ENCODE measurements at places on chromosomes 7 and 10.
A peak's percentile ranks its signal among the peaks of the same experiment; 100 is the strongest.

- DNase-seq: no peak
Observed at GRCh38 chr10:67476201-67476600, 219.8 kb downstream of the CTNNA3 start.

DNA sequence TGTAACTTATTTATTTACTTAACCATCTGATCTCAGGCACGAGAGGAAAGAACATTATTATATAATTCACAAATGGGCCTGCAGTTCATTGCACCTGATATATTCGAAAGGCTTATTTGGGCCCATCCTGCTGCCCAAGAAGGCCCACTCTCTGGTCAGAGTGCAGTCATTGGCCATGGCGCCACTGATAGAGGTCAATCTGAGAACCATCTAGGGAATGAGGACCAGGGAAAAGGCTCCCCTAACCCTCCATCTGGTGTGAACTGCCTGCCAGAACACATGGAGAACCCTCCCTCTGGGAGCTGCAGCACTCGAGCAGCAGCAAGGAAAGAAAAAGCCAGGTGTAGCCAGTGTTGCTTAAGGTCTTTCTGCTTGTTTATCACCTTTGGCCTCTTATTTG lies 136.6 kb downstream of the REEP3 start:
- no peak for DNase-seq

- DNase-seq: no peak
Observed at GRCh38 chr7:134757938-134758337, 21.5 kb upstream of the CALD1 start.

GRCh38 chr7:20474249-20474648 lies 141.2 kb upstream of the ABCB5 start:
- DNase-seq: no peak

GRCh38 chr10:58723186-58723585 lies 210.5 kb downstream of the BICC1 start:
- DNase-seq: no peak

DNA sequence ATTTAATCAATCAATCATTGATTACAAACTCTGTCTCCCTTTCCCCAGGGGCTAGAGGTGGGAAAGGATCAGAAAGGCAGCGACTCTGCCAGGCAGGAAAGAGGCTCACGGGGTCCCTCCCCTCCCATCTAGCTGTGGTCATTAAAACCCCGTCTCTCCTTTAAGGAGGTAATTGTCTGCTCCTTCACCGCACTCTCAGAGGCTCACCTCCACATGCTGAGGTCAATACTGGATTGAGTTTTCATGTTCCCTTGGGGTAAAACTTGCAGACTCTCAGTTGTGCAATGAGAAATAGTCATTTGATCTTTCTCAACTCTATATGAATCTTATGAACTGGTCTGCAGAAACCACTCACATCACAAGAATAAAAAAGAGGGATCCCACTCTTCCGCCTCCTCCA lies 368.8 kb downstream of the ADRA2A start:
- no peak for DNase-seq

- DNase-seq: no peak
Observed at GRCh38 chr7:30175180-30175579, 40.4 kb downstream of the MTURN start.

GRCh38 chr10:14712991-14713424 lies 61.7 kb downstream of the FAM107B start:
- no peak for DNase-seq

DNA sequence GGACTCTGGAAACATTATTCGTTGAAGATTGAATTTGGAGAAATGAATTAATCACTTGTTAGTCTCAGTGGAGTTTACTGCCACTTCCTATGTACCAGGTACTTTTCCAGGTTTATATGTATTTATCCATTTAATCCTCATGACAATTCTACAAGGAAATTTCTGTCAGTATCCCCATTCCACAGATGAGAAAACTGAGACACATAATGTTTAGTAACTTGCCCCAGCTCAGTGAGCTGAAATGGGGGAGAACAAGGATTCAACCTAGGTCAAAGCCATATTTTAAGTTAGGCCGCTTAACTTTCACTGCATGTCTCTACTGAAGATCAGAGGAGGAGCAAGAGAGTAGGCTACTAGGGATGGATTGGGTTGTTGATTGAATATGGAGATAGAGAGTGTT lies 4.6 kb upstream of the SCIN start:
- DNase-seq: no peak

DNA sequence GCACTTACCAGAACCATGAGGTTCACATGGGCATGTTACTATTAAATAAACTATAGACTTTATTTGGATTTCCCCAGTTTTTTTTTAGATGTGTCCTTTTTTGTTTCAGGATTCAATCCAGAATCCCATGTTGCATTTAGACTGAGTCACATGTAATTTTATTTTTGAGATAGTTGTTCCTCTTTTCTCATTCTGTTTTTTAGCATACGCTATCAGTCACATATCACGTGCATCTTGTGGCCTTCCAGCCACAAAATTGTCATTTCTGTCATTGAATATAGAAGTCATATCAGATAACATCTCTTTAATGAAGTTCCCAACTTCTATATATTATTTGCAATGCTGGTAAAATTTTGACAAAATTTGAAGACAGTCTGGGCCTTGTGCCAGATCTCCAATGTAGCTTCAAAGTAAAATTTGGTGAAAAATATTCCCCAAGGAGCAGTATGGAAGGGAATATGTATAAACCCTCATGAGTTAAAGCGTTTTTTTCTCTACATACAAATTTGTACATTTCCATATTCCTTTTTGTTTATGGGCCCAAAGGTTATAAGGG lies 132.3 kb upstream of the MKI67 start:
- no peak for DNase-seq

DNA sequence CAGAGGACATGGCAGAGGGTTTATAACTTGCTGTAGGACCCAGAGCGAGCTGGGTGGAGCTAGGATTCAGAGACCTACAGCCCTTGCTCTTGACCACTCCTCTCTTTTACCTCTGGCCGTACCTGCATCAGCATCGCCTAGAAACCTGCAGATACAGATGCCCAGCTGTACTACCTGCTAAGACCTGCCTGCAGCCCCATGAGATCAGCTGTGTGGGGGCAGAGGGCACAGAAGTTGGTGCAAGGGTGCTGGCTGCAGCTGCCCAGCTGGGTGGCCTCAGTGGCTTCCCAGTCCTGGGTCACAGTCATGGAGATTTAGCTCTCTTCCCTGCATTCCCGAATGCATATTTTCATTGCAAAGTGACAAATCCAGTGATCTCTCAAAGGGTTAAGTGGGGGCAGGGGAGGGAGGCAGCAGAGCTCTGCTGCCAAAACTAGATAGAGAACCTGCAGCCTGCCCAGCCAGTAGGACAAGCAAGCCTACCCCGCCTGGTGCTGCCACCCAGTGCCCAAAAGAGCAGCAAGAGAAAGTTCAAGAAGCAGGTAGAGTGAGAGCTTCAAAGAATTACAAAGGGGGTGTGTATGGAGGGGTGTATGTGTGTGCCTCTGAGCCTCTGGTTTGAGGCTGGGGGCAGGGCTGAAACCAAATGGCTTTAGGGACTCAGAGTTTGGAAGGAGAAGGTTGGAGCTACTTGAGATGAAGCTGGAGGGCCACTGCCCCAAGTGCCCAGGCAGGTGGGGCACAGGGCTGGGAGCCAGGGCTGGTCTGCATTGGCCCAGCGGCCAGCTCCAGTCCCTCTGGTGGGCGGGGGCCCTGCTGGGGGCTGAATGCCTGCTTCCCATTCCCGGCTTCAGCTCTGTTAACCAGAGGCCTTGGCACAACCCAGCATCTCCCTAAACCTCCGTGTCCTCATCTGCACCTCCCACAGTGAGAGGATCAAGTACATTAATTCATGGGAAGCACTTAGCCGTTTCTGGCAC lies 6.9 kb downstream of the FAM241B start:
- peak; percentile 26 for DNase-seq

DNA sequence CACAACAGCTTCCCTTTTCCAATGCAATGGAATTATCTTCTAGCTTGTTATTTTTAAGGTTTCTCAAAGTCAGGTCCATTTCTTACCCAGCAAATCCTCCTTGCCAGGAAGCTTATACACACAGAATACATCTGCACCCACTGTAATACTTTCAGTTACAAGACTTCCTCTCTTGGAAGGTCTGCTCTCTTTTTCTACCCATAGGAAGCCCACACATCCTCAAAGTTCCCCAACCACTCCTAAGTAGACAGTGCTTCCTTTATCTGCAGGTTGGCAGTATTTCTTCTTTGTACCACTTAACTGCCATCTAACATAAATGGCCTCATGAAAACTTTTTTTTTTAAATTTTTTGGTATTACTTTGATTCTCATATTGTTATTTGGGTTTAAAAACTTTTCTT lies 155.6 kb downstream of the TAX1BP1 start:
- DNase-seq: no peak

- no peak for DNase-seq
Observed at GRCh38 chr7:151623766-151624165, 104.1 kb upstream of the RHEB start.

- no peak for DNase-seq
Observed at GRCh38 chr7:82294382-82294784, 149.2 kb downstream of the CACNA2D1 start.

DNA sequence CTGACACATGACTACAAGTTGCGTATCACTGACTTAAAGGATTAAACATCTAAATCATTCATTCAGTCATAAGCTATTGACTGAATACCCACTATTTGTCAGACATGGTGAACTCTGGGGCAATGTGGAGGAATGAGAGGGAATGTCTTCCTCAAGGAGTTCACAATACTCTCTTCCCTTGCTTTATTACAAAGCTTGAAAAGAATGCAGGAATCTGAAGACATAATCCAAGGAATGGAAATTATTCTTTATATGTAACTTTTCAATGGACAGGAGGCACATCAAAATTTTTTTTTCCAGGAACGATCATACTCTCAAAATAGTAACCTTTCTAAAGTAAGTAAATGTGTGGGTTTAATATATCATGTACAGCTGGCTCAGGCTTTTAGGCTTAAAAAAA lies 111.9 kb downstream of the ATXN7L1 start:
- DNase-seq: no peak

DNA sequence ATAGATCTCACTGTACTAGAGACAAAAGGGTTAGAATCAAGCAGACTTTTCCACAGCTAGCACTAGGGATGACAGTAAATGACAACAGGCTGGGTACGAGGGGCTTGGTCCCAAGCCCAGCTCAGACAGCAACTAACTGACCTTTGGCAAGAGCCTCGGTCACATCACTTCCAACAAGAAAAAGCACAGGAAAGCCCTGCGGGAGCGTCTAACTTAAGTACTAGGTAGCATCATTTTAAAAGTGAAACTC lies 22.8 kb downstream of the CALML3 start:
- DNase-seq: no peak

DNA sequence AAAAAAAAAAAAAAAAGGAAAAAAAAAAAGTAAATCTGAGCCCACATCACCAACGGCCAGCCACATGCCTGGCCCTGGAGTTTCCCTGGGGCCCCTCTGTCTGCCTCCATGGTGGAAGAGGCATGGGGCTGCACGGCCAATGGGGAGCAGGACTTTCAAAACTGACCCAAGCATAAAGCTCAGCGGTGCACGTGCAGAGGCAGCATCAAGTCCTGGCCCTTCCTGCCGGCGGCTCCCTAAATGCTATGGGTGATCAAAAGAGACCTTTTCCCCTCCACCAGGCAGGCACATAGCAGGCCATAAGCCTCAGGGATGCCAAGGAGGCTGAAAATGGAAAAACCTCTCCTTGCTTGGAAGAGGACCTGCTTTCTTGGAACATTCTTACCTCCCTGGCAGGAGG lies 94.3 kb downstream of the OAT start:
- no peak for DNase-seq

GRCh38 chr10:67670401-67670800 lies 25.6 kb downstream of the CTNNA3 start:
- no peak for DNase-seq

- no peak for DNase-seq
Observed at GRCh38 chr10:119087271-119087882, 6.8 kb upstream of the EIF3A start.

DNA sequence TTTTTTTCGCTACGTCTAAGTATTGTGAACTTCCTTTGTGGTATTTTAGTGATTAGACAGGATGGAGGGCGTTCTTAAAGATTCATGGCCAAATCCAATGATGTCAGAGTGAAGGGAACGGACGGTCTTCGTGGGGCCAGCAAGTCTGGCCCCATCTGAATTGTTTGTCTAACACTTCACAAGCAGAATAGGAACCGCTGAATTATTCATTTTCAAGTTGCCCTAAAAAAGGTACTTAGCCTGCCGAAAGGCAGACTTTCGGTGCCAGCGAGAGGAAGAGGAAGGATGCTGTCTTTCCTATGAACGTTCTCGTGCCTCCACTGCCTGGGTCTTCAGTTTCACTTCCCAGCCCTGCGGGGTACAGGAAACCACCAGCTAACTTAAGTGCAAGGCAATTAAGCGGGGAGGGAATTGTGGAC lies 145.7 kb upstream of the SH2B2 start:
- peak; percentile 3 for DNase-seq

DNA sequence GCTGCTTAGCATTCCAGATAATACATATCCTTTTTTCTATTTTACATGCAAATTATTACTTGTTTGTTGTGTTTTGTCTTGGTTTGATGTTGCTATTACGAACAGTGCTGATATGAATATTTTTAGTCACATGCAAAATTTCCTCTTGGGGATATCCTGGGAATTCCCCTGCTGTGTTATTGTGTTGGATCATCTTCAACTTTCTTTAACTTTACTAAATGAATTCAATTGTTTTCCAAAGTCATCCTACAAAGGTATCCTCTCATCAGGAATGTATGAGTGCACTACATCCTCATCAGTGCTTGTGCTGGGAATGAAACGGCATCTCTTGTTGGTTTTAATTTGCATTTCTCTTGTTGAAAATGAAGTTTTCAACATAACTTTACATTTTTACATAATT lies 87.1 kb downstream of the AASS start:
- DNase-seq: no peak

- no peak for DNase-seq
Observed at GRCh38 chr7:155261031-155261985, 36.4 kb upstream of the INSIG1 start.

- DNase-seq: no peak
Observed at GRCh38 chr7:47573758-47574481, 8.0 kb downstream of the TNS3 start.

GRCh38 chr7:6416516-6417145 lies 31.1 kb downstream of the DAGLB start:
- DNase-seq: no peak

GRCh38 chr7:29567174-29567573 lies 3.5 kb downstream of the PRR15 start:
- DNase-seq: no peak

GRCh38 chr10:107098326-107098725 lies 66.2 kb downstream of the SORCS1 start:
- no peak for DNase-seq

DNA sequence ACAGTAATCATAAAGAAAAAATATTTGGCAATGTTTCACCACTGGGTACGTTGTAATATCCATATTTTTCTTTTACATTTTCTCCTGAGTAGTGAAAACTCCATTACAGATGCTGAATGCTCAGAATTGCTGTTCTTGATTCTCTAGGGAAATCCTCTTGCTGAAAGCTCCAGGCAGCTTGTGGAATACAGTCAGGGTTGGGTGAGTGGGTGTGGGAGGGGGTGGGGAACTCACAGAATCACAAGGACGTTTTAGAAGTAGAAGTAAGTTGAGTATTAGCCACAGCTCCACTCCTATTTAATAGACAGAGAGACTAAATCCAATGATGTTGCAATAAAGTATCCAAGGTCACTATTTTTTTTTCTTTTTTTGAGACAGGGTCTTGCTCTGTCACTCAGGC lies 1270.9 kb downstream of the TYW1 start:
- DNase-seq: no peak

Measured in CD8-positive, alpha-beta memory T cell (primary cell).